ENCODE measurements at places on chromosomes 3 and 15.
A peak's percentile ranks its signal among the peaks of the same experiment; 100 is the strongest.

GRCh38 chr3:164723396-164723795, 354.9 kb downstream of the SI start:
- no peaks in the 10 kb centered on the region for H3K4me1 ChIP-seq
- no peaks in the 10 kb centered on the region for H3K36me3 ChIP-seq
- H3K4me3 ChIP-seq, result no peak overlapping the region
- H3K27ac ChIP-seq, result no peak overlapping the region
- no peaks in the 10 kb centered on the region for H3K27me3 ChIP-seq

- H3K36me3 ChIP-seq, result no peaks in the 10 kb centered on the region
- DNase-seq, result no peak
- H3K27ac ChIP-seq, result peak overlapping the region; percentile 71
- H3K4me1 ChIP-seq, result peaks cover 16% of the 10 kb centered on the region
These were observed 40.8 kb downstream of the CHST14 start for GRCh38 chr15:40511472-40512133.

DNA sequence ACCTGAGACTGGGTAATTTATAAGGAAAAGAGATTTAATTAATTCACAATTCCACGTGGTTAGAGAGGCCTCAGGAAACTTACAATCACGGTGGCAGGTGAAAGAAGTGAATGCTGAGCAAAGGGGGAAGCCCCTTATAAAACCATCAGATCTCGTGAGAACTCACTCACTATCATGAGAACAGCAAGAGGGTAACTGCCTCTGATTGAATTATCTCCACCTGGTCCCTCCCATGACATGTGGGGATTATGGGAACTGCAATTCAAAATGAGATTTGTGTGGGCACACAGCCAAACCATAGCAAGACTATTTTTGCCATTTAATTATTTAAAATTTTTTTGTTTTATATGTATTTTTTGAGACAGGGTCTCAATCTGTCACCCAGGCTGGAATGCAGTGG, 27.0 kb upstream of the KCTD6 start:
- H3K27me3 ChIP-seq, result no peaks in the 10 kb centered on the region
- no peak overlapping the region for H3K27ac ChIP-seq
- no peak for DNase-seq
- no peaks in the 10 kb centered on the region for H3K36me3 ChIP-seq

DNA sequence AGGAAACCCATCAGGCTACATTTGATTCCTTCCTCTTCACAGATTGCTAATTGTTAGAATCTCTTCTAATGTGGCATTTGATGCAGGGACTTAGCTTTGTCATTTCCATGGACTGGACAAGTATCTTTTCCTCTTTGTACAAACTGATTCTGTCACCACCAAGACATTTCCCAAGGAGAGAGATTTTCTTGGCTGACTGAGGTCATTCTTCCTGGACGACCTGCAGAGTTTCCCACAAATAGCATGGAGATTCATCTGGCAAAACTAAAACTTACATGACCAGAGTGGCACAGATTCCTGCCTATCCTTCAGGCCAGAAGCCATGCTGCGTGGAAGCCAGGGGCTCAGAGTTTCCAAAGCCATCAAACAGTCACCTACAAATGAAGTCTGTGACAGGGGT, 269.2 kb upstream of the LRTM1 start:
- no peaks in the 10 kb centered on the region for H3K27me3 ChIP-seq
- no peaks in the 10 kb centered on the region for H3K4me1 ChIP-seq
- no peak overlapping the region for H3K27ac ChIP-seq
- no peak for DNase-seq

- no peaks in the 10 kb centered on the region for H3K36me3 ChIP-seq
- H3K27ac ChIP-seq, result no peak overlapping the region
- no peak overlapping the region for H3K4me3 ChIP-seq
- H3K27me3 ChIP-seq, result peaks cover 14% of the 10 kb centered on the region
These were observed 23.8 kb upstream of the ZNF148 start for GRCh38 chr3:125398952-125399351.

DNA sequence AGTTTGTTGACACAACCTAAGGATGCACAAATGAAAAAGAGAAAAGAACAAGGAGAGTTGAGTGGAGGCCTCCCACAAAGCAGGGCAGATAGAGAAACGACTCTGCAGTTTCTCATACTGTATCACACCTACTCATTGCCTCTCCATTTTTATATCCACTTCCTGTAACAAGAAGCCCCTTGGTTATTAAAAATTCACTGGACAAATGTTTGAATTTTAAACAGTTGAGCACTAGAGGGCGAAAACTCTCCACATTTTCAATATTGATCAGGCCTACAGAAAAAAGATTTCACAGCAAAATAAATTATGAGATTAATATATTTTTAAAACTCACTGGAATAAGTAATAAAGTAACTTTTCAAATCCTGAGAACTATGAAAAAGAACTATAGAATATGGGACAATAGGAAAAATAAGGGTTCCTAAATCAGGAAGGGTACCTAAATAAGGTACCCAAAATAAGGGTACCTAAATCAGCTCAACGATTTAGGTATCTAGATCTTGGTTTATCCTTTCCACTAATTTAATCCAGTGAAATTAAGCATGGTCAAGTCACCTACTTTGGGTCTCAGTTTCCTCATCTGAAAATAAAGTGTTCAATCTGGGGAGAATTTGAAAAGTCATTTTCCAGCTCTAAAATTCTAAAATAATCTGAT, 47.0 kb upstream of the PPIB start:
- H3K27me3 ChIP-seq, result no peaks in the 10 kb centered on the region
- H3K4me1 ChIP-seq, result no peaks in the 10 kb centered on the region
- peak; percentile 20 for DNase-seq

DNA sequence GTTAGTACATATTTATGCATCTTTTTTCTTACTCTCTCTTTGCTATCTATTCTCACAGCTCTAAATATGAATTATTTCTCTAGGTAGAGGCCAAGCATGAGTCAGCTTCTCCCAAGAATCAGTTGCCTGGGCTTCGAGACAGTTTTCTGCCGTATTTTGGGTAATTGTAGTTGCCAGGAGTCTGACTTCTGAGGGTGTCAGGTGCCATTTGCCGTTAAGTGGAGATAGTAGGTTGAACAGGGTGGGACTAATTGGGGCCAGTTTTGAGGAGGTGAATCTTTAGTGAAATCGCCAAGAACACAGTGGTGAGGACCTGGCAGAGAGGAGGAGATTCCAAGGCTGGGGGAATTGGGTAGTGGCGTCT, 7.8 kb upstream of the NRROS start:
- peaks cover 36% of the 10 kb centered on the region for H3K4me1 ChIP-seq
- DNase-seq, result no peak
- H3K36me3 ChIP-seq, result no peaks in the 10 kb centered on the region
- peak overlapping the region; percentile 88 for H3K4me3 ChIP-seq

DNA sequence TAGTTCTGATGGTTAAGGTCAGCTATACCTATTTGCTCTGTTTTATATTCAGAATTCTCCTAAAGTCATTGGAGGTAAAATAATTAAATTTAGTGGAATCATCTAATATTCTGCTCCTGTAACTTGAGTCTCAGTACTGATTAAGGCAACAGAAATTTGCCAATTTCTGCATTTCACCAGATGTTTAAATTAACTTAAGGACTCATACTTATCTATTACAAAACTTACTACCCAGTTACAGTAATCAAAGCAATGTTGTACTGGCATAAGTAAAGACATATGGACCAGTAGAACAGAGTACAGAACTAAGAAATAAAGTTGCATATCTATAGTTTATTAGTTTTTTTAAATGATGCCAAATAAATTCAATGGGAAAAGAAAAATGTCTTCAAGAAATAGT, 1043.8 kb downstream of the OTOL1 start:
- DNase-seq, result no peak

GRCh38 chr3:100073714-100074307, 40.5 kb downstream of the FILIP1L start:
- H3K27ac ChIP-seq, result no peak overlapping the region
- DNase-seq, result no peak
- no peak overlapping the region for H3K4me3 ChIP-seq

DNA sequence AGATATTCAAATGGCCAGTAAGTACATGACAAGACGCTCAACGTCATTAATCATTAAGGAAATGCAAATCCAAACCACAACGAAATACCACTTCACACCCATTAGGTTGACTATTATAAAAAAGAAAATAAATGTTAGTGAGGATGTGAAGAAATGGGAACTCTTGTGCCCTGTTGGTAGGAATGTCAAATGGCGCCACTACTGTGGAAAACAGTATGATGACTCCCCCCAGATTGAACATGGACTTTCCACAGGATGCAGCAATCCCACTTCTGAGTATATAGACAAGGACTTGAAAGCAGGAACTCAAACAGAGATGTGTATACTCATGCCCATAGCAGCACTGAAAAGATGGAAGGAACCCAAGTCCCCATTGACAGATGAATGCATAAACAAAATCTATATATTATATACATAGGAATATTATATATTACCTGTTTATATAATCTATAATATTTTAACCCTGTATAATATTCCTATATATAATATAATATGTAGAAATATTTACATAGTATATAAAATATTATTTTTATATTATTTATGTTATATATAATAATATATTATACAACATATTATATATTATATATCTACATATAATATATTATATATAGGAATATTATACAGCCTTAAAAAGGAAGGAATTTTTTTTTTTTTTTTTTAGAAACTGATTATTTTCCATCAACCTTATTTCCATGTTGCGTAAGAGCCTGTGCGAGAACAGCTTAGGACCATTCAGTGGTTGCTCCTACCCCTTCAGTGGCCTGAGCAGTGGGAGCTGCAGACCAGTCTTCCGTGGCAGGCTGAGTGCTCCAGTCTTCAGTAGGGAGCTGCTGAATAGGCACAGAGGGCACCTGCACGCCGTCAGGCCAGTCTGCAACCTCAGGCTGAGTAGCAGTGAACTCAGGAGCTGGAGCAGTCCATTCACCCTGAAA, 17.6 kb upstream of the PIGZ start:
- H3K4me3 ChIP-seq, result no peak overlapping the region
- no peak for DNase-seq
- no peak overlapping the region for H3K27ac ChIP-seq
- peaks cover 10% of the 10 kb centered on the region for H3K4me1 ChIP-seq
- H3K27me3 ChIP-seq, result peaks cover 3% of the 10 kb centered on the region

- H3K27me3 ChIP-seq, result peaks cover 15% of the 10 kb centered on the region
- DNase-seq, result no peak
- H3K36me3 ChIP-seq, result no peaks in the 10 kb centered on the region
- H3K27ac ChIP-seq, result no peak overlapping the region
These were observed 133.2 kb downstream of the ANXA2 start for GRCh38 chr15:60264566-60264965.

DNA sequence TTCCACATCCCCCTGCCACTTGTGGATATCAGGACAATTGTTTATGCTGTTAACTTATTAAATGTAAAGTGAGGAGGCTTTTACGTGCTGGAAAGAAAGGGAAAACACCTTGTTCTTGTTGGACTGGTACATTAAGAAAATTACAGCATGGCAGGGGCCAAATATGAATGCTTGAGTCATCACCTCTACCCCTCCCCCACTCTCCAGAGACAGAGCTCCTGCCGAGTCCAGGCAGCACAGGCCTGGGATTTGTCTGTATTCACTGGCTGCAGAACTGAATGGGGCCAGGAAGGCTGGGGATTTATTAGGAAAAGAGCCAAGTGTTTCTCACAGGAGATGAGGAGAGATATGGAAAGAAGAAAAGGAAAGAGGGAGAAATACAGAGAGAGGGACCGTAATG, 308.9 kb downstream of the EPHB1 start:
- H3K27ac ChIP-seq, result no peak overlapping the region
- DNase-seq, result no peak
- no peaks in the 10 kb centered on the region for H3K4me1 ChIP-seq
- no peaks in the 10 kb centered on the region for H3K27me3 ChIP-seq
- H3K36me3 ChIP-seq, result no peaks in the 10 kb centered on the region

GRCh38 chr3:16929311-16929710, 44.6 kb downstream of the PLCL2 start:
- H3K4me1 ChIP-seq, result no peaks in the 10 kb centered on the region
- H3K36me3 ChIP-seq, result no peaks in the 10 kb centered on the region
- no peaks in the 10 kb centered on the region for H3K27me3 ChIP-seq
- DNase-seq, result no peak
- H3K27ac ChIP-seq, result no peak overlapping the region
- H3K4me3 ChIP-seq, result no peak overlapping the region

- no peaks in the 10 kb centered on the region for H3K4me1 ChIP-seq
- H3K27ac ChIP-seq, result no peak within 1 kb of the TSS
- 0 out of 2 replicates have a peak, but pooled peaks cover 3% of the 10 kb centered on the region for H3K27me3 ChIP-seq
- no peaks in the 10 kb centered on the region for H3K36me3 ChIP-seq
- no peak for DNase-seq
These were observed at the start of gene P2RY13 for GRCh38 chr3:151329363-151329762. Gene P2RY13, minus strand, starts transcription at chr3:151329549. Its CDS starts 21 bp downstream, at chr3:151329528.

- H3K4me3 ChIP-seq, result no peak overlapping the region
- no peaks in the 10 kb centered on the region for H3K4me1 ChIP-seq
- DNase-seq, result no peak
These were observed 26.1 kb upstream of the CCDC174 start for GRCh38 chr3:14625443-14625842.

- no peak overlapping the region for H3K27ac ChIP-seq
- H3K27me3 ChIP-seq, result no peaks in the 10 kb centered on the region
- H3K36me3 ChIP-seq, result no peaks in the 10 kb centered on the region
- no peak for DNase-seq
- no peaks in the 10 kb centered on the region for H3K4me1 ChIP-seq
These were observed 299.3 kb downstream of the PLCL2 start for GRCh38 chr3:17183951-17184550.

- DNase-seq, result no peak
- H3K27ac ChIP-seq, result peak overlapping the region; percentile 46
- H3K4me3 ChIP-seq, result no peak overlapping the region
- no peaks in the 10 kb centered on the region for H3K36me3 ChIP-seq
- H3K4me1 ChIP-seq, result peaks cover 4% of the 10 kb centered on the region
These were observed 78.3 kb downstream of the FMN1 start for GRCh38 chr15:33116198-33116597.

DNA sequence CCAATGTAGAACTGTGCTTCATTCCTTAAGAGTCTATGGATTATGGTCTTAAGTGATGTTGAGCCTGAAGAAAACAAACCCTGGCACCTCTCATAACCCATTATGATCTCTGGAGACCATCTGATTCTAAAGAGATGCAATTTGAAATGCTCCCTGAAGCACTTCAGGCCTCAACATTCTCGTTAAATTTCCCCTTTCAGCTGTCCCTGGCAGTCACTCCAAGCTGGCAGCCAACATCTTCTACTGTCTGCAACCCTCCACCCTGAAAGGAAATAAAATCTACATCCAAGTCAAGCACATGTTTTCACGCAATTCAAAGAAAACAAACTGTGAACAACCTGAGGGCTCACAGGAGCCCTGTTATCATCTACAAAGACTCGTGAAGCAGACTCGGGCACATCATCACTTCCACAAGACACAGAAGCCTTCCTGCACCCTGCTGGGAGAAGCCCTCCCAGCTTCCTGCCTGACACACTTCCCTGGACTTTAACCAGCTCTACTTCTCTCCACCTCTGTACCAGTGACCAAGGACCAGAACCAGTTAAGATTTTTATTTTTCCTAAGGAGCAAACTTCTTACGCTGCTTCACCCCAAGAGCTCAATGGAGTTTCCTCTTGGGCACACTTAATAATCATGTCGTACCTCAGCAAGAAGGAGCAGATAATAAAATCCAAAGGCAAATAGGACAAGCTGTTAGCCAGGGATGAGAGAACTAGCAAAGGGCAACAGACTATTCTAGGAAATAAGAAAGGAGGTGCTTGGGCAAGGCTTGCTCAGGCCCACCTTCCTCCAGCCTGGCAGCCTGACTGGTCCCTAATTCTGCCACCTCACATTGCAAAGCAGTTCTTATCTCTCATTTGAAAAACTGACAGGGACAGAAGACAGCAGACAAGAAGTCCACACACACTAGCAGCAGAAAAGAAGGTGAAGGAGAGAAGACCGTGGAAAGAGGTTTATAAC, 67.1 kb downstream of the MAGI1 start:
- no peaks in the 10 kb centered on the region for H3K4me1 ChIP-seq
- H3K27ac ChIP-seq, result no peak overlapping the region
- no peaks in the 10 kb centered on the region for H3K27me3 ChIP-seq
- no peak for DNase-seq
- H3K36me3 ChIP-seq, result no peaks in the 10 kb centered on the region
